ENCODE measurements at places on chromosomes 13 and 19.
A peak's percentile ranks its signal among the peaks of the same experiment; 100 is the strongest.

DNA sequence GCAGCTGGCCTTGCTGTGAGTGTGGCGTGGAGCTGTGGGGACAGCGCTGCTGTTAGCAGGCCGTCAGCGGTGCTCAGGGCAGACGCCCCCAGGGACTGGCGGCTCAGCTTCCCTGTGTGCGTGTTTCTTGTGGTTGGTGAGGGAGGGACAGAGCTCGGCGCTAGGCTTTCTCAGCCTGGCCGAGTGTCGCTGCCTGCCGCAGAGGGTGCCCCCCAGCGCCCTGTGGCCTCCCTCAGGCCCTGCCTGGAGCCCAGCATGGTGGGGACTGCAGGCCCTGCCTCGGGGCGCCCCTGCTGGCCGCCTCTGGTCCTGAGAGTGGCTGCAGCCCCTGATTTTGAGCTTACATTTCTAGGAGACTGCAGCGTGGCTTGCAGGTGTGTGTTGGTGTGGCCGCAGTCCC lies 35.5 kb downstream of the DOT1L start:
- DNase-seq, result no peak

DNA sequence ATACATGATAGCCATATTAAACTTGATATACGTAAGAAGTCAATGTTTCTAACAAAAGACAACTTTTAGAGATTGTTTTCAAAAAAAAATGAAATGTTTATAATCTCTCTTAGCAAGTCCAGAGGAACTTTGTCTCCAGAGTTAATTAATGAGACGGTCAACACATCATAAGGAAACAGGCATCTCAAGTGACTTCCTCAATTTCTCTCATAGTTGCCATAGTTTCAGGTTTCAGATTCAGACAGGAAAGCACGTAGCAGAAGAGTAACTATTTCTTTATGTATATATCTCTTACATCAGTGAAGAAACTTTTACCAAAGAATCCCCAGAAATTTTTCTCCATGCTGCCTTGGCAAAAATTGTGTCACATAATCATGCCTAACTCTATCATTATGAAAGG lies 159.6 kb upstream of the ATXN8OS start:
- no peak for DNase-seq

DNA sequence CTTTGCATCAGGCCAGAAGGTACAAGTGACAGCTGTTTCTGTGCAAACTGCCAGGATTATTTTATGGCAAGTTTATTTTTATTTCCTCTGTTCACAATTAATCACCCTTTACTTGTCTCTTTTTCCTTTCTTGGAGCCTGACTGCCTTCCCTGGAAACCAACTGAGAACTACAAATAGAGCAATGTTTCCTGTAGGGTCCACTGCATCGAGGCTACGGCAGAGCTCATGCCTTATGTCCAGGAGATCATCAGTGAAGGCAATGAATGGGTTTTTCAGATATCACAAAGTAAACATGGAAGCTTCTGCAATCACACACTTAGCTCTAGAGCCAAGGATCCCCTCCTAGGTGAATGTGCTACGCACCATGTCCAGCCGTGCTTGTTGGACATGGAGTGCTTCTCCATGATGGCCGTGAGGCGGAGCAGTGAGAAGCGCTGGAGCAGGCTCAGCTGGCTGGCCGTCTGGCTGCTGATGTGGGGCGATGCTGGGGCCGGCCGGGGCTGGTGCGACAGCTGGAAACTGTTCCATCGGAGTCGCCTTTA lies 110.9 kb downstream of the KL start:
- no peak for DNase-seq

DNA sequence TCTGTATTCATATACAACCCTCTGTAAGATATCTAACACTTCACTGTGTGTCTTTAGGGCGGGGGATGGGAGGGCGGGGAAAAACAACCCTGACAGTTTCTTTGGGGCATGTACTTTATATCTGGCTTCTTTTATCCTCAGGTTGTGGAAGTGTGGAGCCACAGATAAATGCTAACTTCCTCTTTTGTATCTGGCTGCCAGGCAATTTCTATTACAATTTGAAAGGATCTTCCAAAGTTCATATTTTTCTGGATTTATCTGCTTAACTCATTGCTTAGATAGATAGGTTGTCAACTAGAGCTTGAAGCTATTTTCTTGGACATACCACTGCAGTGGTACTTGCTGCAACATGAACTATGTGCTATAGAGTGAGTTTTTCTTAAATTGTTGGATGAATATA lies 393.0 kb downstream of the LMO7 start:
- DNase-seq, result no peak

GRCh38 chr13:51331354-51331861 lies 8.1 kb upstream of the SERPINE3 start:
- no peak for DNase-seq

DNA sequence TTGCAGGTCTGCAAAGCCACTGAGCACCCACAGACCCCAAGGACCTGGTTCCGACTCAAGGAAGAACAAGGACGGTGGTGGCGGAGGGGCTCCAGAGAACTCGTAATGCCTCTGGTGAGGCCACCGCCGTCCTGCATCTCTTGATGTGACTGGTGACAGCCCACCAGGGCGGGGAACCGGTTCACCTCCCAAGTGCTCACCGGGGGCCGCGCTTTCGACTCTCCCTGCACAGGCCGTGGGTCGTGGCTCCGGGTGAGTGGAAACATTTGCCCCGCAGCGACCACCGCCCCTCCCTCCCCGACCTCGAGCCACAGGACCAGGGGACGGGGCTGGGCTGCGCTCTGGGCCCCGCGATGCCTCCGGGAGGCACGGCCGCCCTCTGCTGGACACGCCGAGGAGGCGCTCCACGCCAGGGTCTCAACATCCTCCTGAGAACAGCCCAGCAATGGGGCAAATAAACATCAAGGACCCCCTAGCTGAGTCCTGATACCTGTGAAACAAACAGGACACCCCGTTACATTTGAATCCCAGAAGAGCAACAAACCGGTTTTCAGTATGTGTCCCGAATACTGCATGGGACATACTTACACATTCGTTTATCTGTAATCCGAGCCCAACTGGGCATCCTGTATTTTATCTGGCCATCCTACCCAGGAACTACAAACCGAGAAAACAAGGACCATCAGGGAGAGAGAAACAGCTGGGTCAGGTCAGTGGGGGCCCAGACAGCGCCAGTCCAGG lies 3.9 kb upstream of the PLPP2 start:
- DNase-seq, result no peak

- no peak for DNase-seq
Observed at GRCh38 chr19:52200044-52200443, 10.2 kb downstream of the PPP2R1A start.

GRCh38 chr19:42242512-42243409 lies at the start of gene GSK3A:
GSK3A (minus strand) TSS chr19:42242602; CDS start chr19:42242465, 137 bp downstream.
- peak; percentile 81 for DNase-seq

- DNase-seq, result no peak
Observed at GRCh38 chr19:1013218-1013617, 7.7 kb downstream of the TMEM259 start.

DNA sequence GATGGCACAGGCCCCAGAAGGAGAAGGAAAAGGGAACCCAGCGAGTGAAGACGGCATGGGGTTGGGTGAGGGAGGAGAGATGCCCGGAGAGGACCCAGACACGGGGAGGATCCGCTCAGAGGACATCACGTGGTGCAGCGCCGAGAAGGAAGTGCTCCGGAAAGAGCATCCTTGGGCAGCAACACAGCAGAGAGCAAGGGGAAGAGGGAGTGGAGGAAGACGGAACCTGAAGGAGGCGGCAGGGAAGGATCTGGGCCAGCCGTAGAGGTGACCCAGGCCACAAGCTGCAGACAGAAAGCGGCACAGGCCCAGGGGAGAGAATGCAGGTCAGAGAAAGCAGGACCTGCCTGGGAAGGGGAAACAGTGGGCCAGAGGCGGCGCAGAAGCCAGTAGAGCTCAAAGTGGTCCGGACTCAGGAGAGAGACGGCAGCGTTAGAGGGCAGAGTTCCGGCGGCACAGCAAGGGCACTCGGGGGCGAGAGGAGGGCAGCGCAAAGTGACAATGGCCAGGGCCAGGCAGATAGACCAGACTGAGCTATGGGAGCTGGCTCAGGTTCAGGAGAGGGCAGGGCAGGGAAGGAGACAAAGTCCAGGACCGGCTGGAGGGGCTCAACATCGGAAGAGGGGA lies 1.1 kb downstream of the PPP1R12C start:
- peak; percentile 21 for DNase-seq

GRCh38 chr19:19336597-19336996 lies 16.0 kb downstream of the MAU2 start:
- DNase-seq, result no peak

GRCh38 chr19:15468675-15469512 lies 4.5 kb upstream of the RASAL3 start:
- DNase-seq, result no peak

GRCh38 chr19:16820056-16820455 lies 9.1 kb upstream of the SIN3B start:
- DNase-seq, result no peak

- no peak for DNase-seq
Observed at GRCh38 chr19:47353307-47353712, 4.2 kb downstream of the DHX34 start.

DNA sequence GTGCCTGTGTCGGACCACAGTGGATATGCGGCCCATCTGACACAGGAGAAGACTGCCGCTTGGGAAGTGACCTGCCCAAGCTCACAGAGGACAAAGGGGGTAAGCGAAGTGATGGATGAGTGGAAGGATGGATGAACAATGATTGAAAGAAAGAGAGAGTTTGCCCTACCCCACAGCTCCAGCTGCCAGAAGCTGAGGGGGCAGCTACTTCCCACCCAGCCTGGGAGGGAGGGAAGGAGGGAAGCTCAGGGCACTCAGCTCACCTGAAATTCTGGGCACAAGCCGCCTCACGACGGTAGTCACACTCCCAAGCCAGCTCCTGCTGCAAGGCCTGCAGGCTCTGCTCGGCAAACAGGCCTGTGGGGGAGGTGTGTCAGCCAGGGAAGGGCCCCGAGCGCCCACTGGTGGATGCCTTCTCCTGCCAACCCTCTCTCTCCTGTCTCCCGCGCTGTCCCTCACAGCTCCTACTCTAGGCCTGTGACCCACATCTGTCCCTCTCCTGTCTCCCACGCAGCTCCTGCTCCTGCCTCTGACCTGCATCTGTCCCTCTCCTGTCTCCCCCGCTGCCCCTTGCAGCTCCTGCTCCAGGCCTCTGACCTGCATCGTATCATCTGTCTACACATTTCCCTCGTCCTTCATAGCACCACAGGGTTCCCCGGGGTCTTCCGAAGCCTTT lies 12.0 kb upstream of the NUMBL start:
- no peak for DNase-seq

- DNase-seq, result no peak
Observed at GRCh38 chr13:59534806-59535205, 628.9 kb downstream of the DIAPH3 start.

DNA sequence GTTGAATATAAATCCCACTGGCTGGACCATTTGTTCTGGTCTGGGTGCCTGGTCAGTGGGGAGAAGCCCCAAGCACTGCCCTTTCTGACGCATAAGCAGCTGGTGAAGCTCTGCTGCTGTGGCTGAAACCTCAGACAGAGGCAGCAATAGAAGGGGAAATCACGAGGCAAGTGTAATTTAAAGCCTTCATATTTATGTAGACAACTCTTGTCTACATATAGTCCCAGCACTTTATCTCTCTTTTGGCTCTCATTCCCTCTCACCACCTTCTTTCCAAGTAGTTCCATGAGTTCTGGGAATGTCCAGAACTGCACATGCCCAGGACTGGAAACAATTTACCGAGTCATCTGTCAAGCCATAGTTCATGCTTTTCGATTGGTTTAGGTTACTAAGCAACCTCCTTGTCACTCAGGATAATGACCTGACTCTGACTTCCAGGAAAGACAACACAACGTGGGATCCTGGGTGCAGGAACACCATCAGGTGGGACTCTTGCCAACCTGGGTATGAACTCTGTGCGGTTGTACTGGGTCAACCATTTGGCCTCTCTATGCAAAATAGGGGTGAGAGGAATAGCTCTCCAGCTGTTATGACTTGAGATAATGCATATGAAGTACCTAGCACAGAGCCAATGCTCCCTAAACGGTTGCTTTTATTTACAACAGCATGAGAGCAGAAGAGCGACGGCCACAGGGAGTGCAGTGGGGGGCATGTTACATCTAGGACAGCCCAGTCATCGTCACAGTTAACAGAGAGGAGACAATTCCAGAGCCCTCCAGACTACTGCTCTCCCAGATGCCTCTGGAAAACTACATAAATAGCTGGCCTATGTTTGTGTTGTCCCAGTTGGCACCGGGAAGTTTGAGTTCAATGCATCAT lies 321.9 kb downstream of the FOXO1 start:
- no peak for DNase-seq

DNA sequence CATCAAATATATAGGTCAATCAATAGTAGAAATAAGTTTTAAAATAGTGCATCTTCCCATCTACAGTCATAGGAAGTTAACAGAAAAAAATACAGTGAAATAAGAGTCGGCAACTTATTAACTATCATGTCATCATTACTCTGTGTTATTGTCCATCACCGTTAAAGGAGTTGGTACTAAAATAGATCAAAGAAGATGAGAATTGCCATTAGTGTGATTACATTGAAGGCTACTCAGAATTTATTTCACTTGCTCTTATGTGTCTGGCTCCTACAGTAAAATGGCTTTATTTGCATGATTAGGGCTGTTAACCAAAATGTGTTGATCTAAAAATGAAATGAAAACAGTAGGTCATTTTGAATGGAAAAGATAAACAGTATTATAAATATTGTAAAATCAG lies 162.5 kb upstream of the SLITRK1 start:
- DNase-seq, result no peak

GRCh38 chr19:19417046-19417445 lies 11.6 kb downstream of the GATAD2A start:
- DNase-seq, result no peak

- no peak for DNase-seq
Observed at GRCh38 chr19:56091066-56091490, 30.0 kb downstream of the ZNF787 start.

DNA sequence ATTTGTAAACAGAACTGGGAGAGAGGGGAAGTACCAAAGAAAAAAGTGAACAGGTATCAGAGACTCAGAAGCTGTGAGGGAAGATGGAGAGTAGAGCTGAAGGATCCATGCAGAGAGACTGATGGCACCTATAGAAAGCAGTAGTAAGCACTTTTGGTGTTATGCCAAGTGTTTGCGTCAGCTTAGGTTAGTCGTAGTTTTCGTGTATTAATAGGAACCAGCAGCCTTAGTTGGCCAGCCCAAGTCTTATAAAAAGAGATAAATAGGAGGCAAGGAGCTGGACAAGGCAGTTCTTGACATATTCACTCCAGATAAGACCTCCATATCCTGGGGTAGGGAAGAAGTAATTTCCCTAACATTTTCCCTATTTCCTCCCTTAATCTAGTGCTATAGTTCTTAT lies 214.2 kb downstream of the OXGR1 start:
- no peak for DNase-seq

All from stimulated activated CD8-positive, alpha-beta memory T cell treated with anti-CD3 and anti-CD28 coated beads, Interleukin-4, amount 100 ng/mL, for 1 hour (primary cell).